ENCODE measurements at places on chromosomes 11 and 22. TPM values are rescaled to one million over a fixed set of nuclear protein-coding genes. Genes with fewer than 3 reads are reported as not detected.

DNA sequence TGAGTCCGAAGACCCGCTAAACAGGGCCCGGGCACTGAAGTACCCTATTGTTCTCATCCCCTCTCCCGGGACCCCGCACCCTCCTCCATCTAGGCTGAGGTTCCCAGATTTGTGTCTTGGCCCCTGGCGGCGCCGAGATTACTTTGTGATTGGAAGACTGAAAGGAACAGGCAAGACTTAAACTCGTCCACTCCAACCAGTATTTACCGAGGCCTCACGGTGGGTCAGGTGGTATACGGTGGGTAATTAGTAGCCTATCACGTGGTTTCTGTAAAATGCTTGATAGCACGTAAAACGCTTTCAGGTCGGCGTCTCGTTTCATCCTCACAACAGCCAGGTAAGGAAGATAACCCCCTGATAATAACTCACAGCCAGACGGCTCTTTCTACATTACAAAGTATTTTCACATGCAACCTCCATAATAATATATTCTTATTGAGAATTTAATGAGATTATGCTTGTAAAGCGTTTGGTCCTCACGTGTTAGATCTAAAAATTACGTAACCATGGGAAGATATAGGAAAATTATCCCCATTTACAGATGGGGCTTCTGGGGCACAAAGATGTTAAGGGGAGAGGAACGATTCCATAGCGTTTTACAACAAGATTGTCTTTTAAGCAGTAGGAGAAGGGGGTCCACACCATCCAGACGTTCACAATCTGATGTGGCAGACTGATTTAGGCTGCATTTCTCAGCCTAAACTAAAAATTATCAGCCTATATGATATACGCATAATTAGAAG is 642 bp upstream of the PIK3C2A start:
- DNase-seq: peak; percentile 62

GRCh38 chr11:72039856-72040401 is 40.4 kb downstream of the NUMA1 start:
- DNase-seq: no peak

DNA sequence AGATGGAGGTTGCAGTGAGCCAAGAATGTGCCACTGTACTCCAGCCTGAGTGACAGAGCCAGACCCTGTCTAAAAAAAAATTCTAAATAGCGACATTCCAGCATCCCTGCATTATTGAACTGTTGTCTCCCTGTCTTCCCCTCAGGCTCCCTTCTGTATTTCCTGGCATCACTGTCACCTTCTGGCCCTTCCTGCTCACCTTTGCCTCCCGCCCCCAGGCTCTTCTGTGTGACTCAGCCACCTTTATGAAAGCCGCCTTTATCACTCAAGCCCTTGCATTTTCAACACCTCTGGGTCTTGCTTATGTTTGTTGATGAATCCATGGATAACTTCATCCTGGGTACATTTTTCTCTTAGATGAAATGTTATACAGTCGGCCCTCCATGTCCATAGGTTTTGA is 21.1 kb downstream of the UBASH3B start:
- DNase-seq: no peak

CRYAB gene
- 41.5 TPM for total RNA-seq

- no peak for DNase-seq
Measured at GRCh38 chr22:26576026-26576680, 13.8 kb downstream of the TPST2 start.

- DNase-seq: no peak
Measured at GRCh38 chr11:64525711-64526110, 65.3 kb upstream of the SLC22A12 start.

DNA sequence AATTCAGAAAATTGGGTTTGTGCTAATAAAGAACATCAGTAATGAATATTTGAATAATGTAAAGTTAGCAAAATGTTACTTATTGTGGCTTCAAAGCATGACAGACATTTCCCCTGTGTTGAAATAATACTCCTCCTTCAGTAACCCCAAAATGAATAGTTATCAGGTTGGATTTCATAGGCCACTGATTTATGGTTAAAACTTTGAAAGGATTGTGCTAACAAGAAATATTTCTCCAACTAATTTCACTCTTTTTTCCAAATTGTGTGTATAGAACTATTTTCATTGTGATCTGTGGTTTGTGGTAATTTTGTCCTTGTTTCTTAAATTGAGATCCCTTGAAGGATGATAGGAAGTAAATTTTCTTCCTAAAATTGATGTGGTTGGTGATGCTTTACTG is 7.9 kb downstream of the DDX10 start:
- no peak for DNase-seq

MS4A15 gene
- total RNA-seq: 13.4 TPM

DNA sequence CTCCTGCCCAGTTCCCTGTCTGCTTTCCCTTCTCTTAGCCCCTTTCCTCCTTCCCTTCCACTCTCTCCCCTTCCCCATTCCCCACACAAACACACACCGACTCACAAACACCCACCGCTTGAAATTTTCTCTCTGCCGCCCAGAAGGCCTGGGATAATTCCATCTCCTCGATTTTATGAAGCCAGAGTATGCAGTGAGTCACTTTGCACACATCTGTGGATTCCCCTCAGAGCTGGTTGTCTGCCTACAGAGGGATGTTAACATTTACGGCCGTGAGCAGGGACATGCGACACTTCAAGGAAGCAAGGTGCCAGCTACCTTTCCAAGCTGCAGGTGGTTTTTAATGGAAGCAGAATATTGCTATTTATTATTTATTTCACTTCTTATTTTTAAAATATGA is 332.0 kb downstream of the TENM4 start:
- no peak for DNase-seq

PHRF1 gene
- 23.9 TPM for total RNA-seq

DNA sequence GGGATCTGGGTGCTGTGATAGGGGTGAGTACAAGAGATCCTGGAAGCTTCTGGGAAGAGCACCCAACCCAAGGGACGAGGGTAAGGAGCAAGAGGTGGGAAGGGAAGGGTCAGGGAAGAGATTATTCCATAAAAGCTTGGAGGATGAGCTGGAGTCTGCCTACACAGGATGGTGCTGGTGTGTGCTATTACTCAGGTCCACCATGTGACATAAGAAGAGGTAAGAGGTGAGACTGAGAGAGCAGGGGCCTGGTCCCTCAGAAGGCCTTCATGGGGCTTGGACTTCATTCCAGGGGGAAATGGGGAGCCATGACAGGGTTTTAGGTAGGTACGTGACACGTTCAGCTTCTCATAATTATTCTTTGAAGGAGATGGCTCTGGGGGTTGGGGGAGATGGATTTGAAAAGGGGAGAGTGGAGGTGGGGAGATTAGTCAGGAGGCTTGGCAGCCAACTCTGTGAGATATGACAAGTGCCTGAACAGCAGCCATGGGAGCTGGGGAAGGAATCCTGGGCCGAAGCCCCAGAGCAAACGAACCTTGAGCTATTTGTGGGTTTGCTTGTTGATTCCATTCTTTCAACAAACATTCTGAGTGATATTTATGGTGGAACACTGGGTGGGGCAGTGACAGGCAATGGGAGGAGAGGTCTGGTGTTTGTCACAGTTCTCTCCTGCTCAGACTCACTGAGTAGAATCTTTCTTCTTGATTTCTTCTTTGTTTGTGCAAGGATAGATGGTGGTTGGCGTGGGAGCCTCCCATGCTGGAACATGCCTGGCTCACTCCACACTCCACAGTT is 11.2 kb upstream of the NCAM1 start:
- no peak for DNase-seq

GRCh38 chr11:33015621-33016551 is at the start of gene DEPDC7:
Gene DEPDC7 (plus strand): TSS chr11:33015878. CDS start chr11:33015956, 78 bp downstream.
- peak; percentile 85 for DNase-seq

DNA sequence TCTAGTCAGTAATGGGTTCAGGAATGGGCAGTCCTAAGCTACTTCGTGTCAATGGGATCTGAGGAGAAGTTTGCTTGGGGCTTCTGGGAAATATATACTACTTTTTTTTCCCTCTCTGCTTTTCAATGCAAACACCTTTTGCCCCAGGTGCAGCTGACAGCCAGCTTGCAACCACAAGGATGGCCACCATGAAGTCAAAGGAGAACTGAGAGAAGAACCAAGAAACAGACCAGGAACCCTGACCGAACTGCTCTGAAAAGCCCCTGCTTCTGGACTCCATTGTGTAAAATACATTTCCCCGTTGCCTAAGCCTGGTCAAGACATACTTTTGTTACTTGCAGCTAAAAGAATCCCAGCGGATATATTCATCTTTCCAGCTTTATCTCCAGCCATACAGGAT is 20.1 kb upstream of the CD44 start:
- DNase-seq: no peak

DNHD1 gene
- total RNA-seq: 12.5 TPM

PRR5L gene
- 22.2 TPM for total RNA-seq

DNA sequence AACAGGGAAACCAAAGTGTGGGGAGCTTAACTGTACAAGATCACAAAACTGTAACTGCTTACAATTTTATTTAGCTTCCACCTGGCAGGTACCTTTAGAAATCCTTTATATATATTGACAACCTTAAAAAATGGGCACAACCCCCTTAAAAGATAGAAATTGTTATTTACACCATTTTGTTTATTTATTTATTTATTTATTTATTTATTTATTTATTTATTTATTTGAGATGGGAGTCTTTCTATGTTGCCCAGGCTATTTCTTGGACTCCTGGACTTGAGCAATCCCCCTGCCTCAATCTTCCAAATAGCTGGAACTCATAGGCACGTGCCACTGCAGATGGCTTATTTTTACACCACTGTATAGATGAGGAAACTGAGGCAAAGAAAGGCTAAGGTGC is 74.5 kb downstream of the INSC start:
- DNase-seq: no peak

FAR1 gene
- 51.0 TPM for total RNA-seq

Data from left lung (tissue), 14 donors.